ENCODE measurements at places on chromosomes 6 and 20.

DNA sequence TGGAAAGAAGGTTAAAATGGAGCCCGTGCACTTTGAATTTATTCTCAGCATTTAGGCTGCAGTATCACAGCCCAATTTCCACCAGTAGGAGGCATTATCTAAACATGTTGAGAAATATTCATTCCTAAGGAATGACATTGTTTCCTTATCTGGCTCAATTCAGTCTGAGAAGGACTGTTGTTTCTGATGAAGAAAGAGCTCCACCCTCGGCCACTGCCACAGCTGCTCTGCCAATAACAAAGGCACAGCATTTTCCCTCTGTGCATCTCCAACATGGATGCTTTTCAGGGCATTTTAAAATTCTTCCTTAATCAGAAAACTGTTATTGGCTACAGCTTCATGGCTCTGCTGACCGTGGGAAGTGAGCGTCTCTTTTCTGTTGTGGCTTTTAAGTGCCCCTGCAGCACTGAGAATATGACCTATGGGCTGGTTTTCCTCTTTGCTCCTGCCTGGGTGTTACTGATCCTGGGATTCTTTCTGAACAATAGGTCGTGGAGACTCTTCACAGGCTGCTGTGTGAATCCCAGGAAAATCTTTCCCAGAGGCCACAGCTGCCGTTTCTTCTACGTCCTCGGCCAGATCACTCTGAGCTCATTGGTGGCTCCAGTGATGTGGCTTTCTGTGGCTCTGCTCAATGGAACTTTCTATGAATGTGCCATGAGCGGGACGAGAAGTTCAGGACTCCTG is at the start of gene CALHM5:
Gene CALHM5 (plus strand): TSS at position 216 of the 687 bp plus-strand sequence. CDS start 58 bp downstream, at position 274.
- DNase-seq: peak; percentile 76

GRCh38 chr20:23358923-23359593 is 2.9 kb upstream of the GZF1 start:
- no peak for DNase-seq

- peak; percentile 22 for DNase-seq
These were observed 328.2 kb upstream of the JAG1 start for GRCh38 chr20:11001764-11002540.

DNA sequence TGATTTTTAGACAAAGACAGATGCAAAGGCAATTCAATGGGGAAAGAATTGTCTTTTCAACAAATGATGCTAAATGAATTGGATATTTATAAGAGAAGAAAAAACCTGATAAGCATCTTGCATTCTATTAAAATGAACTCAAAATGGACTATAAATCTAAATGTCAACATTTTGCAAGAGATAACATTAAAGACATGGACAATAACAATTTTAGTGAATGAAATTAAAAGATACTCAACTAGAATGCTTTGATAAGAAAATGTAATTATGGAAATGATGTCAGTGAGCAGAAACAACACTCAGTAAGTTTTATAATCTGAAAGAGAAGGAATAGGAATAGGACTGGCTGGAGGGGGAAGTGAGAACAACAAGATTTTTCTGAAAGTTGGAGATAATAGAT is 421.7 kb downstream of the C6orf118 start:
- DNase-seq: no peak

DNA sequence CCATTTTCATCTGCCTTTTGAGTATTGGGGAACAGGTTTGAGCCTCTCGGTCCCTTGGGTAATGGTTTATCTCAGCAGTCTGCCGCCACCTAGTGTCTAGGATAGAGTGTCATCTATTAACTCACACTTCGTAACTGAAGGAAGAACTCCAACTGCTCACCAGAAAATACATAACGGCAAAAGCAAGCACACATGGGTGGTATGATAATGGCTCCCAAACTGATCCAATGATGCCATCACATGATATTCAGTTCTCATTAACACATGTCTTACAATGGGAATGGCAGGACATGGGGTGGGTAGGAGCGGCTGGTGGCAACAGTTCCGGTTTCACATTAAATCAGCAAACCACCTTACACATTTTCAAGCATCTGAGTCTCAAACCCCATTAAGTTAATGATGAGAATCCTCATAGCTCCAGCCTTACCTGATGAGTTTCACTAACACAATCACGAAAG is 110.7 kb upstream of the PHACTR1 start:
- DNase-seq: peak; percentile 71

- peak; percentile 63 for DNase-seq
These were observed 7.3 kb upstream of the COL9A1 start for GRCh38 chr6:70310063-70310694.

DNA sequence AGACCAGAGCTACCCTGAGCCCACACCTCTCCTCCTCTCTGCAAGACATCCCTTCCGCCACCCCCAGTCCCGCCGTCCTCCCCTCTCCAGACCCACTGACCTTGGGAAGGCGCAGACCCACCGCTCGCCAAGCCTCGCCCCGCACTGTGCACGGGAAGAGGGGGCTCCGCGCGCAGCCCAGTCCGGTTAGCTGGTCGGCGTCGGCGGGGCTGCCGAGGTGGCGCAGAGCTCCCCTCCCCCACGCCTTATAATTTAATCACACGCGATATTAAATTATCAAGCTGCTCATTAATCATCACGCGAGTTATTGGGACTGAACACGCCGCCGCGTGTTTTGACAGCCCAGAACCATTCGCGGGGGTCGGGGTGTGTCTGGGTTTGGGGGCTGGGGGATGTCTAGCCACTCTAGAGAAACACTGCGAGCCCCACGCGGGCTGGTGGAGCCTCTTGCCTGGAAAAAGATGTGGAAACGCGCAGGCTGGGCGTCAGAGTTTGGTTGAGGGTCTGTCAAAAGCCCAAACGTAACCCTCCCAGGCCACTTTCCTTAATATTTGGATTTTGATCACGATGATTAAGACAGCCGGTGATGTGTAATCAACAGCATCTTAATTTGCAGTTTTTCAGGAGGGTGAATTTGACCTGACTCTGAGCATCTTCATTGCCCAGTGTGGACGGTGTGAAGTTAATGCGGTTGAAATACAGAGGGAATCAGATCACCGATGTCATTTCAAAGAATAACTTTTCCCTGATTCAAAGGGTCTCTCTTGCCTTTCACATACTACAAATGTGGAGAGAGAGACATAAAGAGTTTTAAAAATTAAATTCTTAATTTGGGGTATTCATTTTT is at the start of gene LINC00237:
Gene LINC00237 (minus strand): TSS at position 188 of the 847 bp plus-strand sequence.
- no peak for DNase-seq

DNA sequence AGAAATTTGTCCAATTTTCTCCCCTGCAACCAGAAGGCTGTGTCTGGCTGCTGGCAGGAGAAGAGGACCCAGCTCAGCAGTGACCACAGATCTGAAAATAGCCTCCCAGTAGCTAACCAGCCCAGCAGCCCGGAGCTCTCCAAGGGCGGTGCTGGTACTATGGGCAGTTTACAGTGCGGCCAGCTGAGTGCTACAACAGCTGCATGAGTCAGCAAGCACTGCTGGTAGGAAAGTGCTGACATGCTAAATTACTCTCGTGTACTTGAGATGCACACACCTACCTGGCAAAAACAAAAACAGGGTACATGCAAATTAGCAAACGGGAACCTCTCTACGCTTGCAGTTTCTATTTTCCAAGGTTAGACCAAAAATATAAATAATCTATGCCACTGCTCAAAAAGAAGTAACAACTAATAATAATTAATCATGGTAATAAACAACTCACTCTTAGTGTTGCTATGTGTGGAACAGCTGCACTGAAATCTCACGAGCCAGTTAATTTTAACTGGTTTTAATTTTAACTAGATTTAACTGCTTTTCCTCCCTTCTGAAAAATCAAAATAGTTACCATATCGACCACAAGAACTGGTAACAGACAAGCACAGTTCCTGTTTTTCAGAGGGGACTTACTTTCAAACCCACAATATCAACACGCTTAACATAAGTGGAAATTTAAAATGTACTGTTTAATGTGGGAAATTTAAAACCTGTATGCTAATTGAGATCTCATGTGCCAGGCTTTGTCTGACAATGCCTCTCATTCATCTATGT is 10.8 kb downstream of the BACH2 start:
- DNase-seq: peak; percentile 87

- peak; percentile 88 for DNase-seq
These were observed 38.4 kb upstream of the ARHGAP18 start for GRCh38 chr6:129748212-129748900.

- peak; percentile 95 for DNase-seq
These were observed 223.2 kb upstream of the ECI2 start for GRCh38 chr6:4358414-4359107.

- no peak for DNase-seq
These were observed 144.5 kb downstream of the LPA start for GRCh38 chr6:160519603-160520042.
